ENCODE measurements at places on chromosomes 2 and 18.

DNA sequence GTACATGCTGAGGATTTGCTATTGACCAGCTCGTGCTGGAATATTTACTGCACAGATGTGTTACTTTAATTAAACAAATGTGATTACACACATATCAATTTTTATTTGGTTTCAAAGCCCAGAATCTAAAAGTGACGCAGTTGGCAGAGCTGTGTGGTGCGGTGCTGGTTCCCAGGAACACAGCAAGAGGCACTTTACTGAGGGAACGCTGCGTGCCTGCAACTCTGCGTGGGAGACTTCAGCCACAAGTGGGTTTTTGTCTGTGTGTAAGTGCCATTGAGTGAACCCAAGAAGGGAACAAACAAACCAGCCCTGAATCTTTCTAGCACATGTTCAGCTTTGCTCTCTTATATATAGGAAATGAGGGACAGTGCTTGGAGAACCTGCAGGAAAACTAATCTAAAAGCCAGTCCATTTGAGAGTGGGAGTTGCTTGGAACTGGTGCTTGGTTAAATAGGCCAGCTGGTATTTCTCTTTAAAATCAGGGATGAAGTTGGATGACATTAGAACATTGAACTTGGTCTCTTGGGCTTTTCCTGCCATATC lies 196.6 kb upstream of the CELF4 start:
- no peak for DNase-seq

- DNase-seq, result no peak
Observed at GRCh38 chr2:146954544-146954943, 890.3 kb upstream of the ACVR2A start.

- DNase-seq, result no peak
Observed at GRCh38 chr2:39403311-39403710, 33.8 kb downstream of the MAP4K3 start.

DNA sequence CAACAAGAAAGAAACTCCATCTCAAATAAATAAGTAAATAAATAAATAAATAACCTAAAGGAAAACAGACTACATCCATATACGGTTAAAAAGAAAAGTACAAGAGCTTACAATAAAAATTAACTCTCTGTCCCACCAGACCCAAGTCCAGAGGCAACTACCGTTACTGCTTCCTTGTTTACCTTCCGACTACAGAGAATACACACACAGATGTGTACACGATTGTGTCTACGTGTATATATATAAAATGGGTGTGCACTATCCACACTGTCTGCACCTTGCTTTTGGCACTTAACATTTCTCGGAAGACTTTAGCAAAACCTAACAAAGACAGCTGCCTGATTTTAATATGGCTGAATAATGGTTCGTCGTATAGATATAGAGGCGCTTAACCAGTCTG lies 69.9 kb downstream of the ACTR2 start:
- no peak for DNase-seq

GRCh38 chr2:66084948-66085590 lies 349.9 kb upstream of the MEIS1 start:
- DNase-seq, result no peak

GRCh38 chr2:28437149-28437835 lies 44.6 kb downstream of the FOSL2 start:
- DNase-seq, result no peak

DNA sequence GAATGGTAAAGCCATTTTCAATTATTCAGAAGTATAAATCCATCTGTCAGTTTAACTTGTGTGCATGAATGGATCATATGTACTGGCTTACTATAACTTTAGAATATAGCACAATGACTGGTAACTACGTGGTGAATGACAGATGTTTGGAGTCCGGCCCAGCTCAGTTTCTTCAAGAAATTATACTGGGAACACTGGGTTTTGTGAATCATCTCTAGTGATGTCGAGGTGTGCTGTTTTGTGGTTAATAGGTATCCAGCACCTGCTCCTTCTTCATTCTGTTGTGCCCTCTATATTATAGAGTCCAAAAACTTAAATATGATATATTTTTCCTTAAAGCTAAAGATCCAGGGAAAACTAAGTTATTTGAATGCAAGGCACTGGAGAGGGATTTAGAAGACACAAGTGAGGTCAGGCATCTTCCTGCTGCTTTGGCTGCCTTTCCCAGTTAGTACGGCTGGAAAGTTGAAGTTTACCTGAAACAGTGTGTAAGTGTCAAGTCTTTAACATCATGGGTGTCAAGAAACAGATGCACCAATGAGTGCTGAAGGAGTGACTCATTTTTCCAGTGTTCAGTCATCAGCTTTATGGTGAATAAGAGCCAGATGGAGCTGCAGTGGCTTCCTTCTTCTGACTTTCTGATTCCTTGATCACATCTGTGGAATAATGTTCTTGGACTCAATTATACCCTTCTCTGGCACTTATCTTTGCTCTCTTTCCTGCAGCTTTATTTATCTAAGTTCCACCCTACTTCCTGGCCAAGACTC lies 1079.5 kb upstream of the CELF4 start:
- DNase-seq, result no peak

DNA sequence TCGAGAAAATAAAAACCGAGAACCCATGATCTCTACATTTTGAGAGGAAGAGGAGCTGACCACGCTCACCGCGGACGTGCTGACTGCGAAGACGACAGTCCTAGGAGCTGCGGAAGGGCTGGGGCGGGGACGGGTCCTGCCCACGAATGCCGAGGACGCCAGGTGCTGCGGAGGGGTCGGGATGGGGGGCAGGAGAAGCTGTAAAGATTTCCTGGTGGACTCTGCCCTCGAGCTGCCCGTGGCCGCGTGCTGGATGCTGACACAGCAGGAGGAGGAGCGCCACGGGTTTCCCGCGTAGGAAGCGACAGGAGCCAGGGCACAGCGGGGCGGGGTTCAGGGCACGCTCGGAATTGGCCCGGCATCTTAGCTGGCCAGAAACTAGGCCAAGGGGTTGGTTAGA lies 22.2 kb downstream of the ZSCAN30 start:
- no peak for DNase-seq

GRCh38 chr2:197011021-197011417 lies 84.5 kb upstream of the PGAP1 start:
- no peak for DNase-seq

DNA sequence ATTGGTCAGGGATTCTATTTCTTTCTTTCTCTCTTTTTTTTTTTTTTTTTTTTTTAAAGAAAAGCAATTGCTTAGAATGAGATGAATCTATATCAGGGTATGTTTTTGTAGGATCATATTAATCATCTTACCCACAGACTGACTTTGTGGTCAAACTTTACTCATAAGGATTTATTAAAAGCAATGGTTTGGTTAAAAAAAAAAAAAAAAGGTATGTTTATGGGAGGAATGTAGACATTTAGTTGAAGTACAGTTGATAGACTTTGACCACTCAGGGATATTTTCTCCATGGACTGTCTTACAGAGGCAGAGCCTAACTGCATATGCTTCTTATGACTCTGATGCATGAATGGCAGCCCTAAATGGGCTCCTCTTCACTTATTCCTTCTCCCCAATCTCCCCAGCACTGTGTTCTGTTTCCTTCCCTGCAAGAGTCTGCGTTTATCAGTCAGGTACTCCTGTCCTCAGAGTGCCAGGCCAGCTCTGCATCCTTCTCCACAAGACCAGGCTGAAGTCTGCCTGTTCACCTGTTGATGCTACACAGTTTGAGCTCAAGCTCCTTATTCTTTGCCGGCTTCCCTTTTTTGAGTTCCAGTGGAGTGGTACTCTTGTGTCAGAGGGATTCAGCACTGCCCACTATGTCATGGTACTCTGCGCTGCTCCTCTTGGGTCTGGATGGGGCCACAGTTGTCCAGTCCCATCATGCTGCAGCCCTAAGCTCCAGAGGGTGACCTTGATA lies 24.3 kb downstream of the CRIM1 start:
- no peak for DNase-seq

- DNase-seq, result no peak
Observed at GRCh38 chr2:154263206-154263605, 391.5 kb downstream of the GALNT13 start.

DNA sequence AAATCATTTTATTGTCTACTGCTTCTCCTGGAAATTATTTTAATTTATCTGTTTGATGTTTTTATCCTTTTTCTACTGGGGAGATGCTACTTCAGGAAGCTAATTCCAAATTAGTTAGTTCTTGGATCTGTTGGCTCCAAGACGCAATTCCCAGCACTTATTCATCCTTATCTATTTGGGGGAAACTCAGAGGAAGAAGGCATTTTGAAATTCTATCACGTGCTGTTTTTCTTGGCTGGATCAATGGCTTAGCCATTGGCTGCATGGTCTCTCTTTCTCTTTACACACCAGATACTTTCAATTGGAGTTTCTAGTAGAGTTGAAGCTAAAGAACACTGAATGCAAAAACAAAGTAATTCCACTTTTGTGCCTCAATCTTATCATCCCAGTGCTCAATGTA lies 98.3 kb downstream of the RAPGEF4 start:
- DNase-seq, result no peak

DNA sequence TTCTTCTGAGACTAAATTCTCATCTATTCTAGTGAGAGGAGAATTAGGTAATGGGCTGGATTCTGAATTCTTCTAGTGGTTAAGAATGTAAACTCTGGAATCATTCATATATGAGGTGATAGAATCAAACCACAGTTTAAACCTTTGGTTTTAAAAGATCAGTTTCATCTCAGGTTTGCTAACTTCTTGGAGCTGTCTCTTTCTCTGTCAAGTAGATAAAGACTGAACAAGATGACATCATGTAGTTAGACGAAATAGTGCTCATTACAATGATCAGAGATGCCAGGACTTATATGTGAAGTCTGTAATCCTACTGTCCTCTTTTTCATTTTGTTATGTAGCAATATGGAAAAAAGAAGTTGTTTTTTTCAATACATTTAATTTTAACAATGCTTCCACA lies 4.9 kb downstream of the CEBPZOS start:
- DNase-seq, result no peak

DNA sequence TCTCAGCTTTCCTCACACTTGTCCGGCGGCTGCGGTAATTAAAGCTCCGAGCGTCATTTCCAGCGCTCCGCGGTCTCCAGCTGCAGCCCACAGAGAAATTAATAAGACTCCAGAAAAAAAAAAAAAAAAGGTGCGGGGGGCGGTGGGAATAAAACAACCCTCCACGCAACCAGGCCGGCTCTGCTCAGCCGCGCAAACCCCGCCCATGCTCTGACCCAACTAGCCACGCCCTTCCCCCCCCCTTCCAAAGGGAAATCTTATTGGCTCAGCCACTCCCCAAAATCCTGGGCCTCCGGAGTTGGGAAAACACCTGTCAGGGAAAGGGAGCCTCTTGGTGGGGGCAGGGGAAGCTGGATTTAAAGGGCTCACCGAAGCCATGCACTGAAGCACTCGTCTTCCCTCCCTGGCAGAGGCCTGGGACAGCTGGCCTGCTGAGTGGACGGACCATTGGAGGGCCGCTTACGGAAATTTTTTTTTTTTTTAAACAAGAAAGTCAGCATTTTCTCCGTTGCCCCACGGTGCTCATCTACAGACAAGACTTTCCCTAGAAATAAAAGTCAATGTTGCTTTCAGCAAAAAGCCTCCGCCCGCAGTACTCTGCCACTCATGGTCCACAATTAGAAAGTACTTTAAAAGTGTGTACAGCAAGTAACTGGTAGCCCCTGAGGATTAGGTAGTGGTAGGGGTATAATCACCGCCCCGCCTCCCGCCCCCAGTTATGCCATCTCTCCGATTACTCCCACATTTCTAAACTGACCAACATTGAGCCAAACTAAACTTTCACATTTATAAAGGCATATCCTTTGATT lies 674 bp upstream of the ERBB4 start:
- DNase-seq, result peak; percentile 9

GRCh38 chr2:191625016-191625415 lies 52.9 kb upstream of the NABP1 start:
- no peak for DNase-seq

DNA sequence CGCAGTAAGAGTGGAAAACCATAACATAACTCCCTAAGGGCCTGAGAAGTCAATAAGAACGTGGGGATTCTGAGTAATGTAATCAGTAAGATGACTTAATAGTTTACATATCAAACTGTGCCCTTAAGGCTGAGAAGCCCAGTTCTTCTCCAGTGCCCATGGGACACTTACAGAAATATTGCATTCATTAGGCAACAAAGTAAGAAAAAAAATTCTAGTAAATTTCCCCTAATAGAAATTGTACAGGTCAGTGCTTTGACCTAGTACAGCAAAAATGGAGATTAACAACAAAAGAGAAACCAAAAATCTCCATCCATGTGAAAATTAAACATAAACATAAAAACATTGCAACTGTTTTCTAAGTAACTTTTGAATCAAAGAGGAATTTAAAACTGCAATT lies 139.8 kb upstream of the HS6ST1 start:
- no peak for DNase-seq

GRCh38 chr2:10362096-10362897 lies 59.6 kb downstream of the HPCAL1 start:
- DNase-seq, result no peak

DNA sequence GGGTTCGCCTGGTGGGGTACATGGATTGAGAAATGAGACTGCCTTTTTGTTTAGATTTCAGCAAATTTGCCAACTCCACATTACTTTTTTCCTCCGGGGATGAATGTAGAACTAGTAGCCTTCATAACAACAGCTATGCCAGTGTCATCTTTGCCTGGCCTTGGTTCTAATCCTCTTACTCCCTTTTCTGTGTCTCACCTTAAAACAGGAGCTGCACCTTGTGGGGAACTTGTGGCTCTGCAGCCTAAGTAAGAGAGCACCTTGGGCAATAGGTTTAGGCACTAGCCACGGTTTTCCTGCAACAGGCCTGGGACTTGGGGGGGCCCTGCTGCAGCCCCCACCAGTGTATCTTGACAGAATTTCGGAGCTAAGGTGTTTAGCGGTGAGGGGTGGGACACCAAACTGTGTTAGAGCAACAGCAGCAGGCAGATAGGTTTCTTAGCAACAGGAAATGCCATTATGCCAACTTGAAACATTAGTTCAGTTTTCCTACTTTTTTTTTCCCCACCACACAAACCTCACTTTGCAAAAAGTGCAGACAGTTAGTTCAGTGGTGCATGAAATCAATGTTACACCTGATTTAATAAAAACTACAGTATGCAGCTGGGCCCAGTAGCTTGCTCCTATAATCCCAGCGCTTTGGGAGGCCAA lies 173.7 kb downstream of the PRKCE start:
- DNase-seq, result no peak

DNA sequence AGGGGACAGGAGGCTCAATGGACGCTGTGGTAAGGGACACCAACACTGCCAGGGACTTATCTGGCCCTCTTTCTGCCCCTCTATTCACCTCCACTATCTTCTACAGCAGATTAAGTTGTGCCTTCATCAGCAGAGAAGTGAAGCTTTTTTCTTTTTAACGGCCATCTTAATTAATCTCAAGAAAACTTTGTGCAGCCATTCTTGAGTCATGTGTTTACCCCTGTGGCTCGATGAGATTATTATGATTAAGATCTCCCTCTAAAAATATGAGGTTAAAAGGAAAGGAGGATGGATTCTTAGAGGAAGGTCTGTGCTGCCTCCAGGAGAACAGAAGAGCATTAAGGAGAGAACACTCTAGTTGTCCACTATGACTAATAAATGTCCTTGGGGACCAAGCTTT lies 32.4 kb upstream of the DSC1 start:
- DNase-seq, result no peak

Data from HTR-8/SVneo (cell line).